ENCODE measurements at places on chromosomes 13 and 19.
A peak's percentile ranks its signal among the peaks of the same experiment; 100 is the strongest.

- no peak for DNase-seq
Measured at GRCh38 chr19:35436477-35437405, 11.3 kb upstream of the FFAR2 start.

DNA sequence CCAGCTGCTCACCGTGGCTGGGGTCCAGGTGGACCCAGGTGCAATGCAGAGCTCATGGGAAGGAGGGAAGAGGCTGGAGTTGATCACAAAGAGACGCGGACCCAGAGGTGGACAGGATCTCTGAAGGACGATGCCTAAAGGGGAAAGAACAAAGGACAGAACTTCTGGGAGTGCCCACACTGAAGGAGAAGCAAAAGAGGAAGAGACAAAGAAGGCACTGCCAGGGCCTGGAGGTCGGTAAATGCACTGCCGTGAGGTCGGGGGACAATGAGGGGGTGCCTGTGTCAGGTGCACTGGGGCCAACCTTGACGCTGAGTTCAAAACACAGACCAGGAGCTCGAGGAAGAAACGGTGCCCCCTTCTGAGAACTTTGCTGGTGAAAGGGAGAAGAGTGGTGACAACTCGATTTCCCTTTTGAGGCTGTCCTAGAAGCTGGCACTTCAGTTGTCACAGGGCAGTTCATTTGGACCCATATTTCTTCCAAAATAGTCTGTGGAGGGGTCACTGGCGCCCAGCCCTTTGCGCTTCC is 55.6 kb downstream of the GJA3 start:
- no peak for DNase-seq

DNA sequence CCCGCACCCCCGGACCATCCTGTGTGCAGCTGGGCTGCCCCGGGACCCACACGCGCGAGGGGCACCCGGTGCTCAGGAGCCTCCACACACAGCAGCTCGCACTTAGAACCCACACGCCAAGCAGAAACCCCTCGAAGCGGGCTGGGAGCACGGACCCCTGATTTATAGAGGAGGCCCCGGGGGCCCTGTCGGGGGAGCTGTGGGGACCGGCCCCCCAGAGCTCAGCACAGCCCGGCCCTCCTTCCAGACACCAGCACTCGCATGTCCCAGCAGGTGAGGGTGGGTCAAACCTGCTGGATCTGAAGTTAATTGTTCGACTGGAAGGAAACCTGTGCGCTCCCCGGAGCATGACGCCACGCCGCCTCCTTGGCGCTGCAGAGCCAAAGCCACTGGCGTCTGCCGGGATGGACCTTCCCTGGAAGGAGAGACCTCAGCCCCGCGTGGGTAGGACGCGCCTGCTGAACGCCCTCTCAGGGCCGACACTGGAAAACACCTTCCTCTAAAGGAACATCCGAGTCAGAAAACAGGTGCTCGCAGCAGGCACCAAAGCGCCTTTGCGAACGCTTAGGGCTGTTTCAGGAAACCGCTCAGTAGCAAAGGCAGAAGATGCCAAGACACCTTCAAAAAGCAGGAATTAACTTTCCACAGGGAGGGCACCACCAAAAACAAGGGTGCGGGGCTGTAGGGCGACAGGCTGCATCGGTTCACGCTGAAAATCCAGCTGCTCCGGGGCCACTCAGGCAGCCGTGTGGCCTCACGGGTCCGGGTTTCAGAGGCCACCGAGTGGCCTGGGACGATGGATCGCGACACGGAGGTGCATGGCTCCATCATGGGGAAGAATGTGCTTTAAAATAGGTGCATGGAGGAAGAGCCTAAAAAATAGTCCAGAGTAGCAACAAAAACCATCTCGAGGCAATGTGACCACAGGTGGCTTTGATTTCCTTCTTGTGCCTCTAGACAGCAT is 37.8 kb upstream of the GRTP1 start:
- DNase-seq = no peak

DNA sequence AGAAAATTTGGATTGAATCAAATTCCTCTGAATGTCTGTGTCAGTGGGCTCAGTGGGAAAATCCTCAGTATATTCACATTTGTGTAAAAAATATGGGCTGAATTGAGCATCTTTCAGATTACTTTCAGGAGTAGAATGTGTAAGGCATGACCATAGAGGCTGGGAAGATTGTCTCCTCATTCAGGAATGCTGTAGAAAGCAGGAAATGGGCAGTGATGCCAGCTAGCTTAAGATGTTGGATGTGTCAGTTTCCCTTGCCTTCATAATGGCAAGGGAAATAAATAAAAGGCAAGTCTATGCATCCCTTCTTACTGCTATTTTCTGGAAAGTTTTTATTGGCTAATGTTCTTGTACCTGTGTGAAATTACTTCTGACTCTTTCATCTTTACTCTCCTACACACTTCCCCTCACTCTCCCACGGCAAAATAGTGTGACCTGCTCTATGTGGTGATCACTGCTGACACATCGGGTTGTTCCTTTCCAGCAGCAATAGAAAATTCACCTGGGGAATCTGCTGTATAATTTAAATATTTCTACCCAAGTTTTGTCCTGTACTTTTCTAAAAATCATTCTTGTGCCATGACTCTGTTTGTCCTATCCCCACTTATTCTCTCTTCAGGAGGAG is 103.2 kb downstream of the LMO7 start:
- DNase-seq = no peak

- DNase-seq = no peak
Measured at GRCh38 chr13:111363121-111363520, 42.7 kb downstream of the TEX29 start.

- DNase-seq = no peak
Measured at GRCh38 chr13:75587679-75588078, 38.1 kb downstream of the UCHL3 start.

DNA sequence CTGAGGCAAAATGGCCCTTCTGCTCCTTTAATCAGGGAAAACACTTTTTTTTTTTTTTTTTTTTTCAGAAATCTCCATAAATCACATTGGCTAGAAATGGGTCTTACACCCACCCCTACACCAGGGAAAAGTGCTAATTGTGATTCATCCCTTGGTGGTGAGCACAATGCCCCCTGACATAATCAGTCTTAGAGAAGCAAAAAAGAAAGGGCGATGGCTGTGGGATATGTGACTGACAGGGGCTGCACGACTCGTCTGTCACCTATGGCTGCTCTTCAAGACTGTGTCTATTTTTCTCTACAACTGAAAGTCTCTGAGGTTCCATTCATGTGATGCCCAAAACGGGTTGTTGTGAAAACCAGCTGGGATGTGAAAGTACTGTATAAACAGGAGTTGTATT is 3.6 kb upstream of the GPC6 start:
- no peak for DNase-seq

- no peak for DNase-seq
Measured at GRCh38 chr13:19982447-19983043, 24.0 kb downstream of the ZMYM2 start.

GRCh38 chr19:29098863-29099481 is 114.0 kb downstream of the UQCRFS1 start:
- DNase-seq = no peak

- no peak for DNase-seq
Measured at GRCh38 chr13:51801631-51802099, 2.3 kb downstream of the DHRS12 start.

DNA sequence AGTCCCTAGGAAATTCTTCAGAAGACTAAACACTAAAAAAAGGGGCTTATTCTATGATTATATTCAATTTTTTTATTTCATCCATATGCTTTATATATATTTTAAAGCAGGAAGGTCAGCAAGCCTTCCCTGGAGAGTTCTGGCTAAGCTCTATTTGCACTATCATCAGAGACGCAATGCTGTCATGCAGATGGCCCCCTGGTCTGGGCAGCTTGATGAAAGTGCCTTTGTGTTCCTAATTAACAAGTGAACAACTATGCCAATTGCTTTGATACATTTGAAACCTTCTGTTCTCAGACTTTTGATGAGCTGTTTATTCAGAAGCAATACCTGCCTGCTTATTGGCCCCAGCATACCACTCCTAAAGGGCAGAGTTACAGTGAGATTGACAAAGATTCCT is 1344.6 kb downstream of the OLFM4 start:
- DNase-seq = no peak

DNA sequence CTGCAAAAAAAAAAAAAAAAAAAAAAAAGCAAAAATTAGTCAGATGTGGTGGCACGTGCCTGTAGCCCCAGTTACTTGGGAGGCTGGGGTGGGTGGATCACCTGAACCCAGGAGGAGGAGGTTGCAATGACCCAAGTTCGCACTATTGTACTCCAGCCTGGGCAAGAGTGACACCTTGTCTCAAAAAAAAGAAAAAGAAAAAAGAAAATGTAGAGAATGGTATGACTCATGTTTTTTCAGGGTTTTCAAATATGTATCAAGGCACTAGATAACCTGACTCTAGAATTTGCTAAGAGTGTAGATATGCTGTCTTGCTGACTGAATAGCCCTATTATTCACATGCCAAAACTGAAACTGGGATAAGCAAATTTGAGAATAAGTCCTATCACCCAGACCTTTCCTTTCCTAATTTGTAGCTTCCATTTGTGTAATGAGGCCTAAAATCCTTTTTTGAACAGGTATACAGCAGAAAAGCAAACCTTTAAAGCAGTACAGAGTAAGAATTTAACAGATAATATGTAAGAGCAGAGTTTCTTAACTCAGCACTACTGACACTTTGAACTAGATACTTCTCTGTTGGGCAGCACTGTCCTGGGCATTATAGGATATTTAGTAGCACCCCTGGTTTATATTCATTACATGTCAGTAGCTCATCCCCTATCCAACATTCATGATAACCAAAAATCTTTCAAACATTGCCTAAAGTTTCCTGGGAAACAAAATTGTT is 108.6 kb downstream of the ELF1 start:
- no peak for DNase-seq

DNA sequence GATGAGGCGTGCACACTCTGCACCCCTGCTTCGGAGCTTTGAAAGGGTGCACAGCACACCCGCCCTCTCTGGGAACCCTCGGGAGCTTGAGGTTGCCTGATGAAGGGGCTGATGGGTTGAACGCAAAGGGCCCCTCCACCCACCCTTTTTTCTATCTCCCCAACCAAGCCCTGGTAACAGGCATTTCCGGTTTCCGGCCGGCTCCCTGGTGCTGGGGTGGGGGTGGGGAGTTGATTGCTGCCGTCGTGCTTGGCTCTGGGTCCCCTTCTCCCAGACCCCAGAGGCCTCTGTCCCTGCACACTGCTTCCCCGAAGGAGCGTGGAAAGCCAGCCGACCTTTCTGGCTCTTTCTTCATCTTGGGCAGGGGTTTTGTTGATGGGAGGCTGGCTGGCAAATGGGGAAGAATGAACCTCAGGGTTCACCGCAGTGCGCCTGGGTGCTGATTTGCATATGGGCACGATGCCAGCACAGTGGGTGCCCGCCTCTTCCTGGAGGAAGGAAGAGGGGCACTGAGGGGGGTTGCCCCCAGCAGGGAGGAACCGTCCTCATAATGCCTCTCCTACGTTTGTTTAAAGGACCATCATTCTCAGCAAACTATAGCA is 29.1 kb downstream of the VAV1 start:
- peak; percentile 64 for DNase-seq

DNA sequence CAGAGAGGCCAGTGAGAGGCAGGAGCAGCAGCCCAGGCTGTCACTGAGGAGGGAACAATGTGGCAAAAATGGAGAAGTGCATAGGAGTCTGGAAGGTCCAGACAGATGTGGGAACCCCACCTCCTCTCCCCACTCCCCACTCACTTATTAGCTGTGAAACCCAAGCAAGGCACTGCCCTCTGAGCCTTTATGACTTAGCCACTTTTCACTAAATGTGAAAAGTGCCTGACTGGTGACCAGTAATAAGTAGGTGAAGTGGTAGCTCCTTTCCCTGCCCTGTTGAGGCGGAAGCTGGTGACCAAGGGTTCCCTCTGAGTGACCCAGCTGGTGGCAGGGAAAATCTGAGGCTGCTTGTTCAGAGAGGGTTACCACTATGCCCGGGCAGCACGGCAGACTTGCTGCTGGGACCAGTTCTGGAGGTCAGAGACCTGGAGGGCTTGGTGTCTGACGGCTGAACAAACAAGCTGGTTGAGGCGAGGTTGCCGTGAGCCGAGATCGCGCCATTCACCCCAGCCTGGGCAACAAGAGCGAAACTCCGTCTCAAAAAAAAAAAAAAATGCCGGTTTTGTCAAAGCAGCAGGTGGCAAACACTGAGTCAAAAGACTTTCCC is 80.0 kb downstream of the ZNF429 start:
- no peak for DNase-seq

DNA sequence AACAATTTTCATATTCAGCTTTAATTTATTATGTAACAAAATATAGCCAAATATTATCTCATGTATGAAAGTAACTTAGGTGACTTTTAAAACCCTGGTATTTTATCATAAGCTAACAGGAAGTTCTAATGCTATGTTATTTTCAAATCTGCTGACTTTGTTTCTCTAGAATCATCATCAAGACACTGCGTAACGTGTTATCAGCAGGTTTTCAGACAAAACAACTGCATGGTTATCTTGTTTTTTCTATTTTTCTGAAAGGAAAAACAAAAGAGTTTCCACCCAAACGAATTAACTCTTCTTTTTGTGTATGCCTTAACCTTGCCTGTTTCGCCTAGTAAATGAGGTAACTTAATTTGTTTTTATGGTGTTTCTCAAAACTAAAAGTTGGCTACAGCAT is 156.3 kb downstream of the TBC1D4 start:
- no peak for DNase-seq

DNA sequence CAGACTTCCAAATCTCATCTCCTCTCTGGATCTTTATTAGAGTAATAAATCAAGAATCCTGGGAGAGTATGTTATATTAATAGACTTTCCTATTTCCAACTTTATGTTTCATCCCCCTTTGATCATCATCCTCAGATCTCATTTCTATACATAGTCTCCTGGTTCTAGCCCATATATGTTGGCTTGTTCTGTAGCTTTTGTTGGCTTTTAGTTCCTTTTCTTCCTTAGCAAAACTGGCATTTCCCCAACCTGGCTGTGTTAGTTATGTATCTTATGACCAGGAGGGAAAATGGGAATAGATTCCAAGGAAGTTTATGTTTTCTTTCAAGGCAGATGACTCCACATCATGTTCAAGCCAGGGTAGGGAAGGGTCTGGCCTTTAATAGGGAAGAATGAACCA is 2464.5 kb downstream of the PCDH9 start:
- DNase-seq = no peak

DNA sequence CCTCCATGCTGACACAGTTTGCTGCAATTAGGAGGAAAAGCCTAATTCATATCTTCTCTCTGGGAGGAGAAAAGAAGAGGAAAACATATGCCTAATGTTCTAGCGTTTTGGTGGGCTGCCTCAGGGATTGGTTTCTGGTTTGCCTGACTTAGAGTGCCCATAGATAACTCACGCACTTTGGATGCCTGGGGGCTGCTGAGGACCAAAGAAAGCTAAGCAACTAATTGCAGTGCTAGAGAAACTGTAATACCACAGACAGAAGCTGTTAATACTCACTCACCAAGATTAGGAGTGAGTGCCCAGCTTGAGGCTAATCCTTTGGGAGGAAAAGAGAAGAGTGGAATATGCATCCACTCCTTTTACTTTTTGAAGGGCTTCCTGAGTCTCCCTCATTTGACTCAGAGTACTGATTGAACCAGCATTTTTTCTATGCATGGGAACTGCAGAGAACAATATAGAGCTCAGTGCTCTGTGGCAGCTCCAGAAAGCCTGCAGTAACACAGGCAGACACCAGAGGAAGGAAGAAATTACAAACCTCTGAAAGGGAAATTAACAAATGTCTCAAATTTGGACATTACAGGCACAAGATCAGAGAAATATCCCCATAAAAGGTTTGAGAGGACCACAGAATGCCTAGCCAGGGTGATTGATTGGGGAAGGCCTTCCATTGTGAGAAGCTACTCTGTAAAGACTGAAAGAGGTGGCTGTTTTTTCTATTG is 666.4 kb downstream of the OLFM4 start:
- DNase-seq = no peak

- no peak for DNase-seq
Measured at GRCh38 chr19:804419-805165, 7.3 kb downstream of the PTBP1 start.

GRCh38 chr13:58302349-58302748 is 670.8 kb downstream of the PCDH17 start:
- DNase-seq = no peak

- DNase-seq = no peak
Measured at GRCh38 chr19:35314031-35314430, 15.0 kb upstream of the CD22 start.
